ENCODE measurements at places on chromosomes 2 and 18.

DNA sequence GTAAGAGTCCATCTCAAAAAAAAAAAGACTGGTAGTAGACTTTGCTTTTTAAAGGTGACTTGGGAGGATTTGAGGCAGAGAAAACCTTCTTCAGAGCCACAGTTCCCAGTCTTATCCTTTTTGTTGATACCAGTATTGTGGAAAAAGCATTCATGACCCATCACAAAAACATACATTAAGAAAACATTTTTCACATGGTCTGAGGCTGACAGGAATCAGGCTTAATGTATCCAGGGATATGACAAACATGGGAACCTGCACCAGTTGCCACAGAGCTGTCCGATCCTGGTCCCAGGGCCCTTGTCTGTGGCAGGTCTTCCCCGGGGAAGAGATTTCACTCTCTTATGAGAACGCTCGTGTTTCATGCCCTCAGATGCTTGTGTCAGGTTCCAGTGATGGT, 21.8 kb downstream of the SPTBN1 start:
- no peak for DNase-seq

DNA sequence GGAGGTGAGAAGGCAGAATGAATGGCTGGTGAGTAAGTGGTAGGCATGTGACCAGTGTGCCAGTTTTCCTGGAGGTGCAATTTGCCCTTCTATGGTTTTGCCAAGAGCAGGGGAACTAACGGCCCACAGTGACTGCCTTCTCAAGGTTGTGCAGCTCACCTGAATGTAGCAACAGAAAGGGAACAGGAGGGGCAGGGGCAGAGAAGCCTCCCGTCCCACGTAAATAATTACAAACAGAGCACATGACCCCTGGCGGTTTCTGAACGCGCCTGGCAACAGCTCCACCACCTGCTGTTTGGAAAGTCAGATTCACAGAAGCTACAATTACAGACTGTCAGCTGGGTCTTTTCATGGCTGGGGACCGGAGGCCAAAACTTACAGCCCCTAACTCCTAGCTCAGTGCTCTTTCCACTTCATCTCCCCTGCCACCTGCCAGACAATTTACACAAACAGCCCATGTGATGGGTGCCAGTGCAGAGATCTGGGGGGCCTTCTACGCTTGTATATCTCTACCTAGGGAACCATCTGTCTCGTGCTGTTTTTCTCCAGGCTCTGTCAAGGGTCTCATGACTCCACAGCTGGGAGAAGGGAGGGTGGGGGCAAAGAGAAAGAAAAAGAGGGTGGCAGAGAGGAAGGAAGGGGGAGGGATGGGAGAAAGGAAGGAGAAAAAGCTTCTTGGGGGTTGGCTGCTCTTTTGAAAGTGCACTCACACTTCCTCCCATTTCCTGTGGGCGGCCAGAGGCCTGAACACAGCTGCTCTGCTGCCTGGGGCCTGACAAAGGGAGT, 69.6 kb downstream of the POLR1A start:
- DNase-seq, result peak; percentile 61

GRCh38 chr2:120395221-120396012, 49.5 kb downstream of the INHBB start:
- DNase-seq, result no peak

GRCh38 chr2:224969095-224969494, 73.2 kb downstream of the DOCK10 start:
- no peak for DNase-seq

- no peak for DNase-seq
Observed at GRCh38 chr2:150544731-150545130, 57.3 kb upstream of the RND3 start.

- no peak for DNase-seq
Observed at GRCh38 chr2:240917009-240917683, 11.0 kb downstream of the CROCC2 start.

- DNase-seq, result no peak
Observed at GRCh38 chr18:48454261-48454757, 45.1 kb upstream of the ZBTB7C start.

Measured in activated gamma-delta T cell treated with Interleukin-2 at 50 U/mL for 16 hours (primary cell).